ENCODE measurements at places on chromosomes 7 and 10. TPM values are rescaled to one million over a fixed set of nuclear protein-coding genes. Genes with fewer than 3 reads are reported as not detected.

DNA sequence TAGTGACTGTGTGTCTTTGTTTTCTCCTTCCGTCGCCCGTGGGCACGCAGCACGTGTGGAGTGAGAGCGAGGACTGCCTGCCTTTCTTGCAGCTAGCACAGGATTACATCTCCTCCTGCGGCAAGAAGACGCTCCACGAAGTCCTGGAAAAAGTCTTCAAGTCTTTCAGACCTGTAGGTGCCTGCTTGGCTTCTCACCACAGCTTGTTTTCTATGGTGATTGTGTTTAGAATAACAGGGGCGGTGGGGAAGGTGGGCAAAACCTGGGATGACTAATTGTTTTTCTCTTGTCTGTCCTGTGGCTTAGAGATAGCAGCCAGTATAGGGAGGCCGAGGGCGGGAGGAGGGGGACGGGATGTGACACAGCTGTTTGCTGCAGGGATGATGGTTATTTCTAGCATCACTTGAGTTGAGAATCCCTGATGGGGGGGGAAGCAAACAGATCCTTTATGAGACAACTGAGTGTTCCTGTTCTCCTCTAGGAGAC lies 11.4 kb downstream of the MTURN start:
- peaks cover 31% of the 10 kb centered on the region for H3K4me1 ChIP-seq
- H3K27me3 ChIP-seq = no peaks in the 10 kb centered on the region
- no peak for DNase-seq
- H3K27ac ChIP-seq = no peak overlapping the region
- peaks cover 10% of the 10 kb centered on the region for H3K36me3 ChIP-seq
- no peak overlapping the region for H3K4me3 ChIP-seq

DNA sequence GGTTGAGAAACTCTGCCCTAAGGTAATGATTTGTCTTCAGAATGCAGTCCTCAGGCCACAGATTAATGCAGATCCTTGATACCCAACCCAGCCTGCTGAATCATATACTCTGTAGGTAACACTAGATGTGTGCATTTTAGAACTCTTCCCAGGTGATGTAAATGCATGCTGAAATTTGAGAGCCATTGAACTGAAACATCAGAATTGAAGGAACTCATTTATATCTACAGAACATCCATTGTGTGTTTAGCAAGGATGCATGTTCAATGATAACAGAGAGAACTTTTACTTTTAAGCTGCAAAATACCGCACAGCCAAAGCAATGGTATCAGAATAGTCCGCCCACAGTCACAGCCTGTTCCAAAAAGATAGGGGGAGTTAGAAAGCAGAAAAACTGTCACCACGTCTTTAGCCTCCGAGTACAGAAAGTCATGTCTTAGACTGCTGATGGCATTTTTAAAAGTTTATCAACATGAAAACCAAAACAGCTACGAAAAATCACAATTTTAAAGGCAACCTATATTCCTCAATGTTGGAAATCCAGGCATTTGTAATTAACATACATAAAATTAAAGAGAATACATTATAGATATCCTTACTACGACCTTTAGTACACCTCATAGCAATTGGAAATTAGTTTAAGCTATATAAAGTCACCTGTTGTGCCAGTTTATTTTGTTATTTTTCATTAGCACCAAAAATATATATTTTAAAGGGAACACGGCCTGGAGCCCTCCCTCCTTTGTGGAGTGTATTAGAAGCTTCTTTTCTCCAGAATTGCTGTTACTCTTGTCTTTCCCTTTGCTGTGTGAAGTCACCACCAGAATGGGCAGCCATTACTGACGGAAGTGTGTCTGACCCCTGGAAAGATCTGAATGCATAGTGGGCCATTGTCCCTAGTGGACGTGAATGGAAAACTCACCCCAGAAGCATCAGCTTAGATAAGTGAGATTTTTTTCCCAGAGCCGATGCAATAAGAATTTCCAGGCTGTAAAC lies 65.8 kb upstream of the PRKAR2B start:
- H3K36me3 ChIP-seq = no peaks in the 10 kb centered on the region
- H3K27me3 ChIP-seq = no peaks in the 10 kb centered on the region
- H3K4me1 ChIP-seq = no peaks in the 10 kb centered on the region
- no peak overlapping the region for H3K4me3 ChIP-seq
- DNase-seq = no peak

GRCh38 chr7:36289833-36290661 lies 99.6 kb upstream of the ANLN start:
- no peak overlapping the region for H3K4me3 ChIP-seq
- H3K27ac ChIP-seq = peak overlapping the region; percentile 78
- H3K27me3 ChIP-seq = no peaks in the 10 kb centered on the region
- DNase-seq = no peak
- H3K4me1 ChIP-seq = no peaks in the 10 kb centered on the region

DNA sequence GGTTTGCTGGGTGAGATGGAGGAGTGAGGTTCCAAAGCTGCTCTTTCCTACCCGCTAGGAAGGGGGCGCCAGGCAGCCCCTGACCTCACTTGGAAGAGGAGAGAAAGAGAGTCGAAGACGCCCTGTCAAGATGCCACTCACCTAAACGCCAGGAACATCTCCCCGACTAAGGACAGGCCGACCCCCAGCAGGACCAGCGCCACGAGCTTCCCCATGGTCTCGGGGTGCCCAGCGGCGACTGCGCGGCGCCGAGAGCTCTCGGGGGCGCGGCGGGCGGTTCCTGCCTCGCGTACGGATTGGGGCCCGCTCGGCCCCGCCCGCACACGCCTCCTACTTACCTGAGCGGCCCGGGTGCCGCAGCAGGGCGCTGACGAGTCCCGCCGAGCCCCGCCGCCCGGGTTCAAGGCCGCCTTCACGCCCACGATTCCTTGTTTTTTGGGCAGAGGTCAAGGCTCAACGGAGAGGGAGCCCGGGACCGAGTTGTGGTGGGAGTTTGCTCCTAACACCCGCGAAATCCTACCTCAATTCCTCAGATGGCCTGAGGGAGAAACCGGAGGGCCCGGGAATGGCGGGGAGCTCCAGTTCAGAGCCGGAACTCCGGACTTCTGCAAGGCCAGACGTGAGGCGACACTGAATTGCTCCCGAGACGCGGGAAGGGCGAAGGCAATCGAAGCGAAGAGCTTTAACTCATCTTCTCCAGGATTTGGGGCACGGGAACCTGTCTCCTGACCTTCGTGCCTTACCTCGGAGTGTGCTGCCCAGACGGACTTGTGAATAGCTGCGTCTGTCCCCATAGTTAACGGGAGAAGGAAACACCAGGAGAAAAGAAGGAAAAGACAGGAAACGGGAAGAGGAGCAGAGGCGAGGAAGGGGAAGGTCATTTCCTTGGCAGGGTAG lies at the start of gene PON3:
TSS of gene PON3 (minus strand) at position 240 of the 897 bp plus-strand sequence. CDS start at position 215, 25 bp downstream.
- H3K4me3 ChIP-seq = peak within 1 kb of the TSS; percentile 33
- H3K4me1 ChIP-seq = peaks cover 10% of the 10 kb centered on the region
- no peaks in the 10 kb centered on the region for H3K36me3 ChIP-seq
- DNase-seq = peak; percentile 68

NFKB2 gene
- 31.6 TPM for total RNA-seq

GRCh38 chr7:73966062-73966940 lies 61.7 kb upstream of the ELN start:
- H3K36me3 ChIP-seq = no peaks in the 10 kb centered on the region
- H3K27ac ChIP-seq = no peak overlapping the region
- H3K27me3 ChIP-seq = no peaks in the 10 kb centered on the region
- no peaks in the 10 kb centered on the region for H3K4me1 ChIP-seq
- DNase-seq = no peak
- H3K4me3 ChIP-seq = no peak overlapping the region

- no peak overlapping the region for H3K27ac ChIP-seq
- DNase-seq = no peak
- no peaks in the 10 kb centered on the region for H3K36me3 ChIP-seq
- no peaks in the 10 kb centered on the region for H3K27me3 ChIP-seq
- no peak overlapping the region for H3K4me3 ChIP-seq
Observed at GRCh38 chr10:110344622-110345021, 39.9 kb upstream of the SMNDC1 start.

DNA sequence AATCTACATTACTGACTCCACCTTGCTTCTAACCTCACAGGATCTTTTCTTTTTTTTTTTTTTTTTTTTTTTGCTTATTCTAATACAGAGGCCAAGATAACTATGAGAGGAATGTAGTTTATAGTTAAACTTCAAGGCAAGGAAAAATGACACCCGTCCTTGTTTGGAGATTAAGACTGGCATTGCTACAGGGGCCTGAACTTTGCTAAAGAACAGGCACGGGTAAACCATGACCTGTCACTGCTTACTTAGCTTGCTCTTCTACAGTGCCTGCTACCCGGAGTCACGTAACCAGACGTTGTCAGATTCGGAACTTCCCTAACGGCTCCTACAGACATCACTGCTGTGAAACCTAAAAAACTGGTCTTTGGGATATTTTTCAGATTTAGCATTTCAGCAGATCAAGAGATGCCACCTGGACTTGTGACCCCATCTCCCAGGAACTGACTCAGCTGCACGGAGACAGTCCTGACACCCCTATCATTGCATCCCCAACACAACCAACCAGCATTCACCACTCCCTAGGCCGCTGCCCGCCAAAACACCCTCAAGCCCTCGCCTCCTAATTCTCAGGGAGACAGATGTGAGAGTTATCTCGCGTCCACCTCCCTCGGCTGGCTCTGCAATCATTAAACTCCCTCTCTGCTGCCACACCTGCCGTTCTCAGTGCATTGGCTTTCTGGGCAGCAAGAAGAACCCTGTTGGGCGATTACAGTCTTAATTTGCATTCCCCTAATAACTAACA lies 27.5 kb downstream of the MAD1L1 start:
- H3K27ac ChIP-seq = peak overlapping the region; percentile 65
- H3K4me1 ChIP-seq = peaks cover 38% of the 10 kb centered on the region
- H3K4me3 ChIP-seq = no peak overlapping the region

DNA sequence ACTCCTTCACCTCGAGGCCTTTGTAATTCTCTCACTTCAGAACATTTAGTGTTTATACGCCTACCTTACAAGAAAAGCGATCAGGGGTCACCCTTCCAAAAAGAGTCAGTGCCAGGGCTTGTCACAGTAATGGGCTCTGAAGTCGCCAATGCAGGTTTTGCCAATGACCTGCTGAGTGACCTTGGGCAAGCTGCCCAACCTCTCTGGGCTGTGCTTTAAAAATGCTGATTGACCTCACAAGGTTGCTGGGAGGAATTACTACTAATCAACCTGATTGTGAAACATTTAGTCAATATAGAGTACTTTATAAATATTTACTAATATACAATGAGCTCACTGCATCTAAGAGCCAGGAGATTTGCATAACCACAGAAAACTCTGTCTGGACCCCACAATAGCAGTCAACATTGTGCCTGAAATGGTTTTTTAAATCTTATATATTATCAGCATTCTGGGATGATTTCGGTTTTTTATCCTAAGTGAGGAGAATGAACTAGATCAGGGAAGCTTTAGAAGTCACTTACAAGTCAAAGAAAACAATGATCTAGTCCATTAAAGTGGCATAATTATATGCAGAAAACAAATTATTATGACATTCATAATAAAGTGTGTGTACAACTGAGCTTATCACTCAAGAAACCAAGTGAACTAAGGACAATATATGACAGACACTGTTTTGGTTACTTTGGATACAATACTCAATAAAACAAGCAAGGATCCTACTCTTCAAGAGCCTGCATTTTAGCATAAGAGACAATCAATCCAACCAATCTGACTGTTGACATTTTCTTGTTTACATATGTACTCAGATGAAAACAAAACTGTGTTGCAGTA lies 290.5 kb downstream of the SORCS1 start:
- no peaks in the 10 kb centered on the region for H3K36me3 ChIP-seq
- DNase-seq = no peak
- H3K4me1 ChIP-seq = no peaks in the 10 kb centered on the region
- no peak overlapping the region for H3K4me3 ChIP-seq
- no peaks in the 10 kb centered on the region for H3K27me3 ChIP-seq

DNA sequence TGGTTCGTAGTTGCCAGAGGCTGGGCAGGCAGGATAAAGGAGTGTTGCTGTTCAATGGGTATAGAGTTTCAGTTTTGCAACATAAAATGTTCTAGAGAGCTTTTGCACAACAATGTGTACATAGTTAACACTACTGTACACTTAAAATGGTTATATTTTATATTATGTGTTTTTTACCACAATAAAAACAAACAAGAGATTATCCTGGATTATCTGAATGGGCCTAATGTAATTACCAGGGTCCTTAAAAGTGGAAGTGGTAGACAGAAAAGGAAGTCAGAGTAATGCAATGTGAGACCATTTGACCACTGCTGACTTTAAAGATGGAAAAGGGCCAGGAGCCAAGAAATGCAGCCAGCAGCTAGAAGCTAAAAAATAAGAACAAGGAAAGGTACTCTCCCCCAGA lies 159.7 kb downstream of the SGMS1 start:
- peak; percentile 58 for DNase-seq
- peaks cover 6% of the 10 kb centered on the region for H3K4me1 ChIP-seq
- H3K27ac ChIP-seq = no peak overlapping the region
- H3K36me3 ChIP-seq = peaks cover 9% of the 10 kb centered on the region
- H3K4me3 ChIP-seq = no peak overlapping the region

- H3K27ac ChIP-seq = no peak overlapping the region
- no peak overlapping the region for H3K4me3 ChIP-seq
- H3K27me3 ChIP-seq = no peaks in the 10 kb centered on the region
- no peaks in the 10 kb centered on the region for H3K4me1 ChIP-seq
- no peaks in the 10 kb centered on the region for H3K36me3 ChIP-seq
Observed at GRCh38 chr10:60828489-60828852, 50.2 kb downstream of the CDK1 start.

DNA sequence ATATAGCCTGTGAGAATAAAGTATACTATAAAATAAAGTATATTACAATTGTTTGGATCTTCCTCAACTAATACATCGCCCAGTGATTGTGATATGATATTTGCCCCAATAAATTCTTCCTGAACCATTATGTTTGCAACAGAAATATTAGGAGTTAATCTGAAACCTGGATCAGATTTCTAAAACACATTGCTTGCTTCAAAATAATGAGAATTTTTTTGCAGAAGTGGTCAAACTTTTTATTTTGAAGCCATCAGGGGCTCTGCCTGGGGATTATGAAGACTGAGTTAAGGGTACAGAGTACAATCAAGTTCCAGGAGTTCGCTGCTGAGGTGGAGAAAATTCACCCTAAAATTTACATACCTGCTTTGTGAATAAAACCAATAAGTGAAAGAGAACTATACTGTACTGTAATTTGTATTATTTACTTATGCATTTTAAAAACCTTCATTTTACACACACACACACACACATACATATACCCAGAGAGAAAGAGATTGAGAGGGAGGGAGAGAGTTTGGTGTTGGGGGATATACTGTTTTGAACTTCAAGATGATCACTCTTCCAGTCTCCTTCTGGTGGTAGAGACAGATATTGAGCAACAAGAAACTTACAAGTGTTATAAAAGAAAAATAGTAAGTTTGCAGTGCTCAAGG lies 91.9 kb downstream of the CPED1 start:
- H3K4me1 ChIP-seq = peaks cover 22% of the 10 kb centered on the region
- H3K27ac ChIP-seq = no peak overlapping the region
- H3K4me3 ChIP-seq = no peak overlapping the region
- no peaks in the 10 kb centered on the region for H3K27me3 ChIP-seq
- H3K36me3 ChIP-seq = no peaks in the 10 kb centered on the region

DNA sequence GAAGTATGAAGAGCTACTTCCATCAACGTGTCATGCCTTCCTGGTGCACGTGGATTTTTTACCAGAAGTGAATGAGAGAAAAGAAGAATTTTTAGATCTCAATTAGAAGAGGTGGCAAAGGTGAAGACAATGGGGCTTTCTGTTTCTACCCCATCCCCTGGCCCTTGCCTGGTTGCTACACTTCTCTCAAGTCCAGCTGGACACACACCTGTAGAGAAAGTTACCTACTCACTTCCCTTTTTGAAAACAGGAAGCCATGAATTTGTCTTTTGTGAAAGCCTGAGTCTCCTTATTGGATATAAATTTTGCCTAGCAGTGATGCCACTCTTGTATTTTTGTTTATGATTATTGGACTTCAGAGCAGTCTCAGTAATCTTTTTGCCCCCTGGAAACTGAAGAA lies 142.9 kb upstream of the AKR1E2 start:
- no peaks in the 10 kb centered on the region for H3K27me3 ChIP-seq
- no peaks in the 10 kb centered on the region for H3K36me3 ChIP-seq
- no peak for DNase-seq

Data from sigmoid colon (tissue), 7 donors.